ENCODE measurements at places on chromosomes 2 and 18. TPM values are rescaled to one million over a fixed set of nuclear protein-coding genes. Genes with fewer than 3 reads are reported as not detected.

EFHD1 gene
- total RNA-seq = 1.1 TPM

- DNase-seq = no peak
These were observed 17.6 kb downstream of the LGALSL start for GRCh38 chr2:64471600-64471999.

DNA sequence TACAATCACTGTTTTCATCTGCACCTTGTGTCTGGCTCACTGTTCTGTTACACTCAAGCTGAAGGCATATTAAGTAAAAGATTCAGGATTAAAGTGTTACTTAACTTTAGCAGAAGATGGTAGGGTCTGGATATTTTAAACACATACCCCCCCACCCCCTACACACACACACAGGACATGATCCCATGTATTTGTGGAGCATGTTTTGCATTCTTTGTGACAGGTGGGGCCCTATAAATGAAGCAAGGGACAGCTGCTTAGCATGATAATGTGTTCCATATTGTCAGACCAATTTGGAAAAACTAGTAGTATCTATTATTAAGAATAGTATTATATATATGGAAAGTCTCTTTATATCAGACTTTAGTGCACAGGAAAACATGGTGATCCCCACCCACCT lies 335.2 kb upstream of the TNP1 start:
- no peak for DNase-seq

DNA sequence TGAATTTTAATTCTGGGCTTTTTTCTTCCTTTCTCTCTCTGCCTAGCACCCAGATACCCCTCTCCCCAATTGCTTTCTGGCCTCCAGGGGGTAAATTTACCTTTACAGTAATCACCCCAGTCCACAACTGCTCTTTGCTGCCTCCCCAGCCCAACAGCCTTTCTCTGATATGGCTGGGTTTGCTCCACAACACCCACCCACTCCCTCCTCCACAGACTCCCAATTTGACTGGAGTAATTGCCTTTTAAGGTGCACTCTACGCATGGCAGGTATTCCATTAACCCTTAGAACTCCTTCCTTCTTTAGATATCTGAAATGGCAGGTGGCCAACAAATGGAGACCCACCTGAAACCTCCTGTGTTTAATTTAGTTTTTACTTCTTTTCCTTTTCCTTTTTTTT lies 3.6 kb downstream of the CELF4 start:
- no peak for DNase-seq

PAX3 gene
- 0.31 TPM for total RNA-seq

DNA sequence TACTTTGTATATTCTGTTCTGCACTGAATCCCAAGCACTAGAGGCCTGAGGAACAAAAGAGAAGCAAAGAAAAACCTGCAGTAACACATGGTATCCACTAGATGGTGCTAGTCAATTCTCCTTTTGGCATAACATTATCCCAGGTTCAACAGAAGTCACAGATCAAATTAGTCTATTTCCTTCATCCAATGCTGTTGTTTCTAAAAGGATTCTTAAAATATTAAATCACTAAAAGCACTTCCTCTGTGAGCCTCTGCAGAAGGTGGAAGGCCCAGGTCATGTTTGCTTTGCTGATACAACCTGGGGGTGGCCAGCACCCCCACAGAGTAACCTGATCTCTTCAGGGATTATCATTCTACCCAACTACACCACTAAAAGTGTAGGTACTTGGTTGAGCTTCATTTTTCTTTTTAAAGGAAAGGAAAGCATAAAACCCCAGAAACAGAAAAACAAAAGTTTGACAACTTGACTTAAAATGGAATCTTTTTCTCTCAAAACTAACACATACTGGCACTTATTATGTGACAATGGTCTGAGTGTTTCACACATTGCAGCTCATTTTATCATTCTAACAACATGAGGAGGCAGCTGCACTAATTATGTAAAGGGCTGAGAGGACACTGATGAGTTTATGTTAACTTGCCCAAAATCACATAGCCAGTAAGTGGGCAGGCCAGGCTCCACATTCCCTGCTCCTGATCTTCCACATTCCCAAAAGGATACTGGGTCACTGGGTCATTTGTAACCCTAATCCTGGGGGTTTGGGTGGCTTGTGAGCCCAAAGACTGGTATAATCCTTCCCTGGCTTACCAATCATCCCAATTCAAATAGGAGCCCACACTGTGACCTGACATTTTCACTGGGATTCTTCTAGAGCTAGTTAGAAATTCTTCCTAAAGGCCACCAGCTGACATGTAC lies 66.8 kb upstream of the DNER start:
- DNase-seq = no peak
